ENCODE measurements at places on chromosomes 13 and 19.

DNA sequence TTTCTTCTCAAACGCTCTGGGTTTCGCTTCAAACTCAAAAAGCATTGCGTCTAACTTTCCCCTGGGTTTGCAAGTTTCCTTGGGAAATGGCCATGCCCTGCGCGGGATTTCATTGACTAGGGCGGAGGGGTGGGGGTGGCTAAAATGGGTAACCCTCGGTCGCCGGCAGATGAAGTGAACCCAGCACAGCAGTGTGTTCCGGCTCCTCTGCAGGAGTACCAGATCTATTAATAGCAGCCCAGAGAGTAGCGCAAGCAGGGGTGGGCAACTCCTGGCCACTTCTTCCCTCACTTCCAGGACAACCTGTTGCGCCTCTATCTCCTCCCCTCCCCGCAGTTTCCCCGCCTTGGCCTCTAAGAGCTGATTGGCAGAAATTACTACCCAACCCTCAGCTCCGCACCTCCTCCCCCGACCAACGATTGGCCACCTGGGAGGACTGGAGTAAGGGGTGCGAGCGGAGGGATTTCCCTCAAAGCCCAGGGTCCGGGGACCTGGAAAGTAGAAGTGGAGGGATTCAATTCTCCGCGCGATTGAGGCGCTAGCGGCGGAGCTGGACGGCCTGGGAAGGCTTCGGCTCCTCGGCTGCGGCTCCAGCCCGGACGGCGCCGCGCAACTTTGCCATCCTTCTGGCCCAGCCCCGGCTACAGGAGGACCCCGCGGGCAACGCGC, at the start of gene FREM2:
Gene FREM2, plus strand, starts transcription at position 501 of the 669 bp plus-strand sequence. CDS start 268 bp downstream, outside the sequence.
- DNase-seq: no peak

- DNase-seq: no peak
These were observed 6.5 kb upstream of the PTOV1 start for GRCh38 chr19:49844138-49845095.

DNA sequence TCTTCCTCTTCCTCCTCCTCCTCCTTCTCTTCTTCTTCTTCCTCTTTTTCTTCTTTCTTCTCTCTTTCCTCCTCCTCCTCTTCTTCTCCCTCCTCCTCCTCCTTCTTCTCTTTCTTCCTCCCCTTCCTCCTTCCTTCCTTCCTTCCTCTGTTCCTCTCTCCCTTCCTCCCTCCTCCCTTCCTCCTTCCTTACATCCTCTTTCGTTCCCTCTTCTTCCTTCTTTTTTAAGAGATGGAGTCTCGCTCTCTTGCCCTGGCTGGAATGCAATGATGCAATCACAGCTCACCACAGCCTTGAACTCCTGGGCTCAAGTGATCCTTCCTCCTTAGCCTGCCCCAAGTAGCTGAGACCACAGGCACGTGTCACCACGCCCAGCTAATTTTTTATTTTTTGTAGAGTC, 13.2 kb downstream of the EHD2 start:
- no peak for DNase-seq

DNA sequence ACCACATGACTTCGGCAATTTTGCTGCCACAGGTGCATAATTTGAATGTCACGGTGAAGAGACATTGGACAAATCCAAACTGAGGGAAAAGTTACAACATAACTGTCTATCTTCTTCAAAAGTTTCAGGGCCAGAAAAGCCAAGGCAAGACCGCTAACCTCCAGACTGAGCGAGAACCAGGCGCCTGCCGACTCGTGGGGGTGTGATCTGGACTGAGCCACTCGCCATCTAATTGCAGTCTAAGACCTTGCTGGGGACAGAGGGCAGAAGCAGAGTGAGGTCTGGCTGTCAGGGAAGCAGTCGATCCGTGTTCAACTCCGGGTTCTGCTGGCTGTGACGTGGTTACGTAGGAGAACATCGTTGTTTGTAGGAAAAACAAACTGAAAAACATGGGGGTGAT, 88.6 kb downstream of the SPACA7 start:
- no peak for DNase-seq

DNA sequence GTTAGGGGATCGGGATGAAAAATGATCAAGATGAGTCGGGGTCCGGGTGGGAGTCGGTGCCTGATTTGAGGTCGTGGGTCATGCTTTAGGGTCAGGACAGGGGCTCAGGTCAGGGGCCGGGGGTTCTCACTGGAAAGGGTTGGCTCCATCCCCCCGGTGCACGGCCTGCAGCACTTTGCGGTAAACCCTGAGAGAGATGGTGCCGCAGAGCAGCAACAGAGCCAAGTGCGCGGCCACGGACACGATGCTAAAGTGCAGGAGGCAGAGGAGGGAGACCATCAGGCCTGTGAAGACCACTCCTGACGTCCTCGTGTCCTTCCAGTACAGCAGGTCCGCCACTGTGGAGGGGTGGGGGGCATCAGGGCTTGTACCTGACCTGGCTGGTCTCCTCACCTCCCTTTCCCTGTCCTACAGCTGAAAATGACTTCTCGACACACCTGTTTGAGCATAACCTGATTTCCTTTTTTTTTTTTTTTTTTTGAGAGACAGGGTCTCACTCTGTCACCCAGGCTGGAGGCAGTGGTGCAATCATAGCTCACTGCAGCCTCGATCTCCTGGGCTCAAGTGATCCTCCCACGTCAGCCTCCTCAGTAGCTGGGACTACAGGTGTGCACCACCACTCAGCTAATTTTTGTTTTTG, 7.5 kb downstream of the RTN2 start:
- no peak for DNase-seq

DNA sequence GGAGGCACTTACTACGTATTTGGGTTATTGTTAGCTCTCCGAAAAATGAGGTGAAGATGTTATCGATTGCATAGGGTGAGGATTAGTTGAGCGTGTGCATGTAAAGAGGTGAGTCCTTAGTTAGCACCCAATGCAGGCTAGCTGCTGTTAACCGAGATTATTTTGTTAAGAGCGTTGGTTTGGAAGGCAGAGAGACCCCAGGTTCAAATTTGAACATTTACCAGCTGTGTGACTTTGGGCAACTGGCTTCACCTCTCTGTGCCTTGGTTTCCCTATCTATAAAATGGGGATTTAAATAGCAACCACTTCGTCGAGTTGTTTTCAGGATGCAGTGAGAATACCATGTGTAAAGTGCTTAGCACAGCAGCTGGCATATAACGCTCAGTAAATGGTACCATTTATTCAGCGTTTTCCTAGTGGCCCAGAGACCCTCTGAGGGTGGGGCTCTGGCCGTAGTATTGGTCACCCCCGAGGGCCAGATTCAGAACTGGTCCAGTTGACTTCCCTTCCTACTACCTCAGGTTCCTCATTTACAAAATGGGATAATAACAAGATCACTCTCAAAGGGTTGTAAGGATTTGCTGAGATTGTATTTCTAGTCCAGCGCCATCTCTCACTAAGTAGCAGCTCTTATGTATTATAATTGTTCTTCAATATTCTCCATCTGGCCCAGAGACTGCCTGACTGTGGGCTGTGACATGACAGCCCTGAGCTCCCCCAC, 887 bp downstream of the SIPA1L3 start:
- no peak for DNase-seq

- no peak for DNase-seq
These were observed 342.4 kb downstream of the KCNRG start for GRCh38 chr13:50357586-50358118.

GRCh38 chr13:112106478-112107141, 39.7 kb downstream of the SOX1 start:
- DNase-seq: no peak

DNA sequence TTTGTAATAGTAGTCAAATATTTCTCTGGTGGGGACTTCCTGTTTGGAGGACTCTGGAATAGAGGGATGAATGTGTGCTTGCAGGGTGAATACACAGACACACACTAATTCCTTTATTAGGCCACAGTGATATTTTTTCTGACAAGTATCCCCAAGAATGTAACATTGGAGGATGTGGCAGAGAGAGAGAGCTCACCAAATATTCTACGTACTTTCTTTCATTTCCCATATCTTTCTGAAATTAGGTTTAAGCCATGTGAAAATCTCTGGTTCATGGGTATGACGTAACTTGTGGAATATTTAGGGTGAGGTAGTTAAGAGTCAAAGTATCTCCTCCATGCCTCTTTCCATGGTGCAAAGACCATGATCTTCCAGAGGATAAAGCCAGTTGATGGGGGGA, 463.4 kb downstream of the DIAPH3 start:
- DNase-seq: no peak

DNA sequence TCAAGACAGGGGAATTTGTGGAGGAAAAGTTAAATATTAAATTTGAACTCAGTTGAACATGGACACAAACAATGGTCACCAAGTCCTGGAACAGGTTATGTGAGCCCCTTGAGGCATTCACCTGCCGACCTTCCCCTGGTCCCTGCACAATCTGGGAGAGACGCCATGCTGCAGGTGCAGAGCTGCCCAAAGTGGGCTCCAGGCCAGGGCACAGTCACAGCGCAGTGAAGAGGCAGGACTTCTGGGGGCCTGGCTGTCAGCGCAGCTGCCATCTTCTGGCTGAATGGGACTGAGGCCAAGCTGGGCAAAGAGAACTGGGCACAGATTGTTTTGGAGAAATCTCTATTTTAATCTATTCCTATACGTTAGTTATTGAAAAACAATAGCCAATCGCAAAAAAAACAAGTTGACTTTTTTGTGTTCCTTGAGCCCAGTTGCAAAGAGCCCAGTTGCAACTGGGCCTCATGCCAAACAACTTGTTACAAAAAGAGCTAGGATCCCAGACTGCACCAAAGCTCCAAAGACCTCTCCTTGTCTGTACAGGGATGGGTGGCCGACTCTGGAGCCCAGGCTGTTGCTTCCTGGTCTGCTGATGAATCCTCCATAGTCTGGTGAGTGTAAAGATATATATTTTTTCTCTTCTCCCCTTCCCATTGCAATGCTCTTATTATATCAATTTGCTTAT, 1.2 kb upstream of the ZNF626 start:
- no peak for DNase-seq

- no peak for DNase-seq
These were observed 28.5 kb downstream of the GSX1 start for GRCh38 chr13:27820524-27821482.

DNA sequence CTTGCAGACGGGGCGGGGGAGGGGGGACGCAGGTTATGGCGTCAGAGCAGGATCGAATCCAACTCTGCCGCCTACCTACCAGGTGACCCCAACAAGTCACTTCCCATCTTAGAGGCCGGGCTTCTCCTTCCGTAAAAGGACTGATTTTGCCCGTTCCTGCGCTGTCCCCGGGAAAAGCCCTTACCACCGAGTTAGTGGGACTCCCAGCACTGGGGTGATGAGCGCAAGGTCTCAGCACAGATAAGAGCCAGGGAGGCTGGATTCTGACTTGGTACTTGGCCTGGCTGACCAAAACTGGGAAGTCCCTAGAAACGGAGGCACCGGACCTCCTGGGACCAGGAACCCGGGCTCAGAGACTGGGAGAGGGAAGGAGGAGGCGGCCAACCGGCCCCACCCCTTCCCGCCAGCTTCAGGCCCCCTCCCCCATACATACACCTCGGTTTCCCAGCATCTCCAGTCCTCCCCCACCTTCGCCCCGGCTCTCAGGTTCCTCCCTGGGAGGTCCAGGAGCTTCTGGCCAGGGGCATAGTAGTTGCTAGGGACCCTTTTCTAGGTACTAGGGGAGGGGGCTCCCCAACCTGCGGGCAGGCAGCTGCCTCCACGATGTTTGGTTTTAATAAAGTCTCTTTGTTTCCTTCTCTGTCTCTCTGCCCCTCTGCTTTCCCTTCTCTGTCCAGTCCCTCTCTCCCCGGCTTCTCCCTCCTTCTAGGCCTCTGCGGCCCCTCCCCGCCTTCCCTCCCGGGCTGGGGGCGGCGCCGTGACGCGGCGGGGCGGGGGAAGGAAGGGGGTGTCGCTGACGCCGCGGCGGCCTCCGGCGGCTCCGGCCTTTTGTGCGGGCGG, at the start of gene GRAMD1A:
Gene GRAMD1A, plus strand, starts transcription at position 826 of the 840 bp plus-strand sequence. CDS start 156 bp downstream, outside the sequence.
- peak; percentile 71 for DNase-seq

DNA sequence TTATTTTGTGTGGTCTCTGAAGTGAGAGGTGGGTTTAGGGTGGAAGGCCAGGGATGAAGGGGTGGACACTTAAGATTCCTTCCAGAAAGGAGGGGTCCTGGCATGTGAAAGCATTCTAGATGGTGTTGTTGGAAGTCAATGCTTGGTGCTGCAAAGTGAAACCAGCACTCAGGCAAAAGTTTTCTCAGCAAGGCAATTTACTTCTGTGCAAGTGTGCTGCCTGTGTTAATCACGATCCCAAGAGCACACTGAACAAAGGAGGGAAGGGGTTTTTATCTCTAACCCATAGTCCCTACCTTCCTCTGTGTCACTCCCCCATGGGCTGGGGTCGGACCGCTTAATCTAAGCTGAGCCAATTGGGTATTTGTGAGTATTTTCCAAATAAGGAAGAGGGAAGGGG, 1.3 kb downstream of the ZNF134 start:
- DNase-seq: no peak

DNA sequence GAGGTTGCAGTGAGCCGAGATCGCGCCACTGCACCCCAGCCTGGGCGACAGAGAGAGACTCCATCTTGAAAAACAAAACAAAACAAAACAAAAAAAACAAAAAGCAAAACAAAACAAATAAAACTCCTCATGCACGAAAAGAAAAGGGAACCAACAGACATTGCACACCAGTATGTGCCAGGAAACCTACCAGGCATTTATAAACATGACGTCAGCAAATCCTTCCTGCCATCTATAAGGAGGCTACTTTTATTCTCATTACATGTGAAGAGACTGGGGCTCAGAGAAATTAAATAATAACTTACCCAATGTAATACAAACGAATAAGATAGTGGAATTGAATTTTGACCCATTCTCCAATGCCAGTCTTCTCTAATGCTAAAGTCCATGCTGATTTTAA, 197.2 kb downstream of the NUFIP1 start:
- no peak for DNase-seq

GRCh38 chr13:113812178-113813040, 51.5 kb downstream of the GAS6 start:
- no peak for DNase-seq

DNA sequence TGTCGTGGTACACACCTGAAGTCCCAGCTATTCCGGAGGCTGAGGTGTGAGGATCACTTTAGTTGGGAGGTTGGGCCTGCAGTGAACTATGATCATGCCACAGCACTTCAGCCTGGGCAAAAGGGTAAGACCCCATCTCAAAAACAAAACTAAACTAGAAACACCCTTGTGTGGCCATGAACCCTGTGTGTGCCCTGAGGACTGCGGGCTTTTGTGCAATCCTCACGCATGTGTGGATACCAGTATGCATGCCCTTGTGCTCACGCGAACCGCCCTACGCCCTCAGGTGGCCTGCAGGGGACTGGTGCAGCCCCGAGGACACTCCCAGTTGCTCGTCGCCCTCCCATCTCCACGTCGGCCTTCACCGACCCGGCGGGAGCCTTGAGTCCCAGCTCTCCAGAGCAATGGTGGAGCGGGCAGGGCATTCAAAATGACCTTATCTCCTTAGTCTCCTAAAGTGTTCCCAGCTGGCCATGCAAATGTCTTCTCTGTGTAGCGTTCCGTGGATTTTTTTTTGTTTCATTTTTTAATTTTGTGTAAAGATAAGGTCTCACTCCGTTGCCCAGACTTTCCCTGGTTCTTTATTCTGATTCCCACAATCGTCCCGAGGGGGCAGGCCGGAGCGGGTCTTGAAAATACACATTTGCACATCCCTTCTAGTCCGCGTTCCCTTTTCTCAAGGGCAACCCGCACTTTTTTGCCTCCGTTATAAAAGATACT, 868 bp upstream of the EGLN2 start:
- peak; percentile 65 for DNase-seq

- DNase-seq: no peak
These were observed 332.7 kb upstream of the KLF12 start for GRCh38 chr13:74466864-74467263.

GRCh38 chr19:45251452-45252354, 632 bp downstream of the MARK4 start:
- peak; percentile 25 for DNase-seq

Measured in stimulated activated naive CD8-positive, alpha-beta T cell treated with anti-CD3 and anti-CD28 coated beads, Interleukin-15, amount 100 ng/mL, for 72 hours (primary cell).